Activated T-helper 1 cell treated with anti-CD3 and anti-CD28 coated beads, Interleukin-12 subunit alpha, Interleukin-12 subunit beta, Interleukin-2, Interleukin-4 antibody, amounts not matched to agents 30 ng/mL and 10 ng/mL and 1 ng/mL, durations not matched to agents 14 hours and 24 hours and 36 hours (primary cell): ENCODE measurements at places on chromosomes 7 and 10. TPM values are rescaled to one million over a fixed set of nuclear protein-coding genes. Genes with fewer than 3 reads are reported as not detected.

Gene STAMBPL1
- 36.1 and 37.5 TPM in 2 replicates for total RNA-seq

Gene SCART1
- total RNA-seq: 1.2 and 1.5 TPM in 2 replicates

Gene NME8
- total RNA-seq: not detected in 2 replicates

Gene EFCAB10
- total RNA-seq: not detected in 2 replicates

Gene STAG3
- 25.0 and 30.6 TPM in 2 replicates for total RNA-seq

Gene TMEM213
- total RNA-seq: 0.08 TPM in 1 of 2 replicates, not detected in the other

GRCh38 chr7:140928491-140929309 is 4.0 kb upstream of the BRAF start:
- DNase-seq: no peak

DNA sequence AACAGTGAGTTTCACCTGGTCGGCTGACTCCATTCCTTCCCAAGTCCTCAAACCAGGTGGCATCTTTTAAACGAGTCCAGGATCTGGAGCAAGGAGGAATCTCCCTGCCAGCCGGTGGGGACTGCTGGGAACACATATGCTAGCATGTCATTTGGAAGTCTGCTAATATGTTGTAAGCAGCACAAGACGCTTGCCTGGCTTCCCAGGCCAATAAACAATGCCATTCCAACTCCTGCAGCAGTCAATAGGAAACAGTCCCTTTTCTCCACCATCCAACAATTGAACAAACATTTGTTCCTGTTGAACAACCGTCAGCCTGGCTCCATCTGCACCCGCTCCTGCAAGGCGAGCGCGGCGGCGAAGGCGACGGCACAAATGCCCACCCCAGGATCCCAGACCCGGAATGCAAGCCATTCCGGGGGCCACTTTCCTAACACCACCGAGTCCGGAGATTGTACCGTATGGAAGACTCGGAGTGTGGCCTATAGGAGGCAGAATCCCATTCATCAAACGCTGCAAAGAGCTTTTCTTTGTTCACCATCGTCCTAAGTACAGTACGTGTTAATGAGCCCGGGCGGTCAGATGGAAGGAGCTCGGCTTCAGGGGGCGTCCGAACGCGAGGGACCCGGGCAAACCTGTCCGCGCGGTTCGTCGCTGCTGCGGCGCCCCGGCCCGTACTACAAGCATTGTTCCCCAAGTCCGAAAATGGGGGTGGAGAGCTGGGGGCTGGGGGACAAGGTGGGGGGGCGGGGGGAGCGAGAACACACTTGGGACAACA is 1.6 kb downstream of the FAM53B start:
- DNase-seq: no peak

- no peak for DNase-seq
These were observed 4.7 kb downstream of the MUC12 start for GRCh38 chr7:100974021-100974420.

DNA sequence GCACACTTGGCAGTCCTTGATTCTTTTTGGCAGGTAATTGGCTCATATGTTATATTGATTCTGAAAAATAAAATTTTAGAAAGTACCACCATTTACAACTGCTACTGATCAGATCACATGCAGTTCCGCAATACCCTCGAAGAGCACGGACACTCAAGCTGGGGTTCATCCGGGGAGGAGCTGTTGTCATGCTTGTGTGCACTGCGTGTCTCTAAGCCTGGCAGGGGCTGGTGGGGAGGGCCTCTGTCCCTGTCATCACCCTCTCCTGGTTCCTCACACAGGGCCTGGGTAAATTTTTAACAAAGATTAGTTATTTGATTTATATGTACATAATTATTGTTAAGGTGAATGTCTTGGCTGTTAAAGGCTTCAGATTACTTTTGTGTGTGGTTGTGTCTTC is 45.2 kb downstream of the TRRAP start:
- no peak for DNase-seq

DNA sequence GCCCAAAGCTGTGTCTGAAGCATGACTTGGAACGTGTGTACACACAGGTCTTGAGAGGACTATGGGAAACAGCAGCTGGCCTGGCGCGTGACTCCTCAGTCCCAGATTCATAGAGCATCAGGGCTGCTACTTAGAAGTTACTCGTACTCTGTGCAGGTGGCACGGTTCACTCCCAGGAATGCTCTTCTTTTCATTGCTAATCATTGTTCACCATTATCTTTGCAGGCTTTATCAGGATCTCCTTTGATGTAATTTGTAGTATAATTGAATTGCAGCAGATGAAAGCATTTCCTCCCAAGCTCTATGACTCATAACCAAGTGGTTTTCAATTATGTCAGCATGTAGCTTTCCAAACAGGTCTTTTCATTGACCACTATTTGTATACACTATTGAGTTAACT is 938.9 kb downstream of the NRG3 start:
- DNase-seq: no peak

- peak; percentile 37 for DNase-seq
These were observed 9.1 kb upstream of the TMEM236 start for GRCh38 chr10:17742918-17743317.

DNA sequence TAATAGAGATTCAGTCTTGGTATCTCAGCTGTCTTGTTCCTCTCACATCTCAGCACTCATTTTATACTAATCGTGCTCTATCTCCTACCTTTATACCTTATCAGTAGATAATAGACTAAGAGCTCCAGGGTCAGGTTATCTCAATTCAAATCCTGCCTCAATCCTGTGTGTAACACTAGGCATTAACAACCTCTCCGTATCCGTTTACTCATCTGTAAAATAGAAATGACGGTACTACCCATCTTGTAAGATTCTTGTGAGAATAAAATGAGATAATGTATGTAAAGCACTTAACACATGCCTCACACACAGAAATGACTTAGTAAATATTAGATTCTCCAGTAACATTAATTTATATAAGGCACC is 622 bp upstream of the P4HA1 start:
- DNase-seq: no peak

DNA sequence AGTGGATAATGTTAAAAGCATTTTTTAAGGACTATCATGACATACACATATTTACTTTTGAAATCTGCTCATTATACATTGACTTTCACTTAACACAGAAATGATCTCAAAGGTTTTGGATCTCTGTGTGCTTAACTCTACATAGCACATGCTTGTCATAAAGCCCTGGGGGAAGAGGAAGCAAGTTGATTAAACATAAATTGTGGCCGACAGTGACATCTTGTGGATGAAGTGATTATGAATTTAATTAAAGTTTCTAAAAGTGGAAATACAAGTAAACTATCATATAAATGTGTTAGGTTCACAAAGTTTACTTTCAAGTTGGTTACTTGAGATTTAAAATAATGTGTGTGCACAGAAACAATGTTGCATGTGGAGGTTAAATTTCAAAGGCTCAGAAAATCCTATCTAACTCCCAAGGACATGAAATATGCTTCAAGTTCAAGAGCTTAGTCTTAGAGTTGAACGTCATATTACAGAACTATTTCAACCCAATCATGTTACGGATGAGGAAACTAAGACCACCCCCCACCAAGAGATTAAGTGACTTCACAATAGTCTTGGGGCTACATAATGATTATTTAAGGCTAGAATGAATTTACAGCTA is 1247.8 kb downstream of the GATA3 start:
- no peak for DNase-seq

- DNase-seq: no peak
These were observed 515.7 kb downstream of the RPS24 start for GRCh38 chr10:78549140-78549935.

DNA sequence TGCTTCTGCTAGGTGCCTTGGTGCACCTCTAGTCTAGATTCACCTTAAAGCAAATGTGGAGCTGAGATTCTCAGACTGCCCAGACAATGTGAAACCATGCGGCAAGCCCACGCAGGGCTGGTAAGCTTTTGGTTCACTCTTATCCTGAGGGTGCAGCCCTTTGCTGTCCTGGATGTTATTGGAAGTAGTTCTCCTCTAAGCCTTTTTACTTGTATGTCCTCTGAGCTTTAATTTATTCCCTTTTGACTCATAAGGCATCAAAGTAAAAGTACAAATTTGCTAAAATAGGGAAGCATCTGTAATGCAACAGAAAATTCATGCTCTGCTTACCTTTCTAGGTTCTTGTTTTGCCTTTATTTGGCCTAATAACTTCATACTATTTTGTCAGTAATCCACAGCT is 186.8 kb downstream of the MACC1 start:
- DNase-seq: no peak

GRCh38 chr7:48126037-48126436 is 37.0 kb downstream of the UPP1 start:
- DNase-seq: no peak

DNA sequence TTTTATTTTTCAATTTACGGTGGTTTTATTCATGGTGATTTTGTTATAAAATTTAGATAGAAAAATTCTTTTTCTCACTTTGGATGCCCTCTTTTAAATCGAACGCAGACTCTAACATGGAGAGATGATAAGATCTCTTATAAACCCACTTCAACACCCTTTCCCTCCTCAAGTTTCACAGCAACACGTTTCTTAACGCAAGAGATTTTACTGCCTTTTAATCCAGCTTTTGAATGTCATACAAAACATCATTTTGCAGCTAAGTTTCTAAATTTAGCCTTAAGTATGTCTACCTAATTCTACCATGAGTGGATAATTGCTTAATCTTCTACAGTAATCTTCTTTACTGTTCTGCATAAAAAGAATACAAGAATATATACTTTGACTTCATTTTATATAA is 70.0 kb downstream of the SEMA3C start:
- no peak for DNase-seq
